Common myeloid progenitor, CD34-positive (primary cell): ENCODE measurements at places on chromosomes 12 and 14.

DNA sequence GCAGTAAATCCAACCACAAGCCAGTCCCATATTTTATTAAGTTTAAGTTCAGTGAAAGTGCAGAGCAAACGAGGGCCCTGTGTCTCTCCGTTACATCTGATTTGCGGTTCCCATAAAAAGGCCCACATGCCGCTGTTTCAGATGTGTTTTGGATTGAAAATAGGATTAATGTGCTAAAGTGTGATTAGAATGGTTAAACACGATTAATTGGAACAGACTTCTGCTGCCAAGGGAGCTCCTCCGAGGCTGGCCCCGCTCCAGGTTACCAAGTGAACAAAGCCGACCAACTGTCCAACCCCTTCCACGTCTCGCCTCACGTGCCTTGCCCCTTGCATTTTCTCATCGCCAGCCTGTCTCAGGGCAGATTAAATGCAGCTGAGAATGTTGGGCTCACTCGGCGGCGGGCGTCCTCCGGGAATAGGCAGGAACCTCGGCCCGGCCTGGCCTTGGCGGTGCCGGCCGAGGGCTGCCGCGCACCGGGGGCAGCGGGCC lies 166.5 kb upstream of the GSC start:
- DNase-seq, result no peak

- DNase-seq, result no peak
Observed at GRCh38 chr14:91420686-91421085, 3.1 kb upstream of the CCDC88C start.

- peak; percentile 48 for DNase-seq
Observed at GRCh38 chr12:121781998-121782979, 11.2 kb downstream of the RHOF start.

- no peak for DNase-seq
Observed at GRCh38 chr12:13230500-13230899, 34.0 kb downstream of the EMP1 start.

GRCh38 chr12:8078398-8078797 lies 3.7 kb upstream of the NECAP1 start:
- DNase-seq, result peak; percentile 87
